Uterus (tissue), 4 donors: ENCODE measurements at places on chromosomes 3 and 15. TPM values are rescaled to one million over a fixed set of nuclear protein-coding genes. Genes with fewer than 3 reads are reported as not detected.

- no peaks in the 10 kb centered on the region for H3K4me1 ChIP-seq
- DNase-seq, result no peak
- no peaks in the 10 kb centered on the region for H3K36me3 ChIP-seq
Observed at GRCh38 chr3:23086331-23086730, 116.8 kb upstream of the UBE2E2 start.

DNA sequence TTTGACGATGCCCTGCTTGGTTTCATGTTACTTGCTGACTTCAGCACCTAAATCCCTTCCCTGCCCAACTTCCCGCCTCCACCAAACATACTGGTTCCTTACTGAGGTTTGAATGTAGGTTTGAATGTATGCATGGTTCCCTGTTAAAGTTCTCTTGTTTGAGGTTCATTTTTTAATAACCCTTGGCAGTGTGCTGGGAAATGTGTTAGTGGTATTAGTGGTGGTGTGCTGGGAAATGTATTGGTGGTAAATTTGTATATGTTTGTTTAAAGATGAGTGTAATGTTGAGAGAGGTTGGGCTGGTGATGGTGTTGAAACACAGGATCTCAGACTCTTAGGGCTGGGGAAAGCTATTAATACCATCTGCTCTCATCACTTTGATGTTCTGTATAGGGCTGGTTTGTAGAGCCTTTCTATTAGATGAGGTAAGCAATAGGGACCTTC, 392.7 kb downstream of the PTPRG start:
- H3K27me3 ChIP-seq, result no peaks in the 10 kb centered on the region
- no peaks in the 10 kb centered on the region for H3K36me3 ChIP-seq
- H3K4me1 ChIP-seq, result no peaks in the 10 kb centered on the region
- H3K27ac ChIP-seq, result no peak overlapping the region

- H3K36me3 ChIP-seq, result no peaks in the 10 kb centered on the region
- no peak overlapping the region for H3K4me3 ChIP-seq
Observed at GRCh38 chr15:62439543-62440016, 274.5 kb upstream of the C2CD4B start.

Gene HHATL
- total RNA-seq, result 1.3 TPM

DNA sequence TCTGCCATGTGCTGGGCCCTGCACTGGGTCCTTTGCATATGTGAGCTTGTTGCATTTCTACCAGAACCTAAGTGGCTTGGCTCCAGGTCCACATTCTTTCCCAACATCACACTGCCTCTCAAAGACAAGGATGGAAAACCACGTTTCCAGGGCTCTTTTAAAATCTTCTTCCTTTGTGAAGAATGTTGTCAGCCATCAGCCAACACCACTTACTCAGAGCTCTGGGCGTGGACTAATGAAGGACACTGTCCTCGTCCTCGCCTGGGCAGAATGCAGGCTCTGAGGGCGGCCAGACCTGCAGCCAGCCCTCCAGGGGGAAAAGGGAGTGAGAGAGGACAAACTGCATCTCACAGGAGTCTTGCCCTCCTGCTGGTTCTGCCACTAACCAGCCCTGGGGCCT, 49.7 kb downstream of the MAGEF1 start:
- no peak for DNase-seq
- H3K36me3 ChIP-seq, result no peaks in the 10 kb centered on the region
- H3K27me3 ChIP-seq, result no peaks in the 10 kb centered on the region

DNA sequence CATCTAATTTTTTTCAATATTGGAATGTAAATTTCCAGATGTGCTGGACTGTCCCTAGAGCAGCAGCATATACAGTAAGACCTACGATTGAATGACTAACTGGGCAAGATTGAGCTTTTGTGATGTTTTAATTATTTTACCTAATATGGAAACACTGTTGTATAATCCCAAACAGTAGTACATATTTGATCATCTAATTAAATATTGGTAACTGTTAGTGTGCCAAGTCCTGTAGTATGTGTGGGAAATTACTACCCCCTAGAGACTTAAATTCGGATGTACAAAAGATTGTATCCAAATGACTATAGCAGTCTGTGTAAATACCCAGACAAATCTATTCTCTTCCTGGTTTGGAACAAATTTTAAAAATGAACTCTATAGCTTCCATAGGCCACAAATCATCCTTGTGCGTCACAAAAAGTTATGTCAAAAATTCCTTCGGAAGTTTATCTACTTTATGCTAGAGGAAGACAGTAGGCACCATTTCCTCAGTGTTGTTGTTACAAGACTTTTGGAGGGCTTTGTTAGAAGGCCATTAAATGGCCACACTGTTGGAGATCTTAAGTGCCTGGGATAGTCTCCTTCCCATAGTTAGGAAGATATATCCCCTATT, 41.6 kb downstream of the NKIRAS1 start:
- H3K36me3 ChIP-seq, result no peaks in the 10 kb centered on the region
- H3K4me3 ChIP-seq, result no peak overlapping the region
- H3K4me1 ChIP-seq, result peaks cover 12% of the 10 kb centered on the region

DNA sequence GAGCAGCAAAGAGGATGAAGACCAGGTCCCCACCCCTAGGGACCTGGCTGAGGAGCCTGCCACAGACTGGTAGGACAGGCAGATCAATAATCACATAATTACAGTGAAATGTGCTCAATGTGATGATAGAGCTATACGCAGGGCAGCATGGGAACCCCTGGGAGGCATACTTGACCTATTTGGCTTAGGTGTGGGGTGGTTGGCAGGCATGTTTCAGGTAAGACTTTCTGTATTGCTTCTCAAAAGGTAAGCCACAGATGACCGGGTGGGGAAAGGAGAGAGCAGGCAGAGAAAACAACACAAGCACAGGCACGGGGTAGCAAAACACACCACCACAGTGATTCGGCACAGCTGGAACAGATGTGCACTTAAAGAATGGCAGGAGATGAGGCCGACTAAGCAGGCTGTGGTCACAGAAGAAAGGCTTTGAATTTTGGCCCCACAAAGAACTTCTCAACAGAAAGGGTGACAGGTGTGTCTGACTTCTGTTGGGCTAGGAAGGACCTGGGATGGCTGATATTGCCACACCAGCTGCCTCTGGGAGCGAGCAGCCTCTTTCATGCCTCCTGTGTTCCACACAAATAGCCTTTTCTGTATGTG, 64.1 kb downstream of the ABCC5 start:
- no peaks in the 10 kb centered on the region for H3K4me1 ChIP-seq
- no peak overlapping the region for H3K27ac ChIP-seq
- DNase-seq, result no peak

DNA sequence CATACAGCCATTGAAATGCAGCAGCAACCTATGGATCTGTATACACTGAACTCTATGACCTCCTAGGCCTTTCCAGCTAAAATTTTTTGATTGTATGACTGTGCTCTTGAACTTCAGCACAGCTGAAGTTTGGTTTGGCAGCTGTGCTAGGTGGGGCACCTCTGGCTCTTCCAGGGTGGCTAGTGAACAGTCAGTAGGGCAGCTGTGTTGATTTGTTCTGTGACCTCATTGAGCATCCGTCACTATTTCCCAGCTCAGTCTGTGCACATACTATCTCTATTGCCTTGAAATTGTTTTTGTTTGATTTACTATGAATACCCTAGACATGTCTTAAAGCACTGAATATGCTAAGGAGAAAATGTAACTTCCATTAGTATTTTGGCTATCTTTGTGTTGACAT, 363.2 kb upstream of the NAALADL2 start:
- H3K27ac ChIP-seq, result no peak overlapping the region
- no peak for DNase-seq
- no peaks in the 10 kb centered on the region for H3K4me1 ChIP-seq
- no peaks in the 10 kb centered on the region for H3K36me3 ChIP-seq

Gene MEGF11
- not detected for total RNA-seq

- no peaks in the 10 kb centered on the region for H3K27me3 ChIP-seq
- H3K27ac ChIP-seq, result no peak overlapping the region
- no peaks in the 10 kb centered on the region for H3K36me3 ChIP-seq
- no peak for DNase-seq
- H3K4me3 ChIP-seq, result no peak overlapping the region
Observed at GRCh38 chr3:1275495-1275894, 182.7 kb downstream of the CNTN6 start.

Gene RTP1
- total RNA-seq, result not detected

GRCh38 chr3:141881702-141882101, 5.3 kb downstream of the ATP1B3 start:
- no peaks in the 10 kb centered on the region for H3K36me3 ChIP-seq
- no peaks in the 10 kb centered on the region for H3K4me1 ChIP-seq
- H3K4me3 ChIP-seq, result no peak overlapping the region
- DNase-seq, result no peak

- no peak overlapping the region for H3K4me3 ChIP-seq
- no peaks in the 10 kb centered on the region for H3K27me3 ChIP-seq
- H3K27ac ChIP-seq, result no peak overlapping the region
- no peak for DNase-seq
- H3K4me1 ChIP-seq, result no peaks in the 10 kb centered on the region
Observed at GRCh38 chr3:187567661-187568121, 102.5 kb downstream of the SST start.

- no peak overlapping the region for H3K27ac ChIP-seq
- no peak overlapping the region for H3K4me3 ChIP-seq
- DNase-seq, result no peak
- H3K36me3 ChIP-seq, result no peaks in the 10 kb centered on the region
- H3K27me3 ChIP-seq, result no peaks in the 10 kb centered on the region
Observed at GRCh38 chr15:23518104-23518503, 47.4 kb upstream of the MKRN3 start.
